ENCODE measurements at places on chromosomes 7 and 10.

GRCh38 chr10:51527522-51528219 lies 171.7 kb downstream of the CSTF2T start:
- DNase-seq: no peak

DNA sequence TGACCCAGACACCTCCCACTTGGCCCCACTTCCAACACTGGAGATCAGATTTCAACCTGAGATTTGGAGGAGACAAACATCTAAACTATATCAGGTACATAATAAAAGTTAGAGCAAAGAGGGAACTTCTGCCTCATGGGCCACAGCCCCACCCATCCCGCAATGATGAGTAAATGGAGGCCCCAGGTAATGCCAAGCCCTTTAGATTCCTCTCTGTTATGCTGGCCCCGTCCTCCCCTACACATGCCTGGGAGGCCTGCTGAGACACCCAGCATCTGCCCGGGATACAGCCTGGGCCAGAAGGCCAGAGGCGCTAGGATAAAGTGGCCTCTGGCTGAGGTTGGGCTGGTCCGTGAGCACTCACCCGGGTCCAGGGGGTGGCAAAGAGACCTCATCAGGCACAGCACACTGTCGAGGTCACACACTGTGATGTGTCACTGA lies 185.5 kb upstream of the SH2B2 start:
- no peak for DNase-seq

GRCh38 chr7:38409531-38409930 lies 136.1 kb upstream of the TARP start:
- DNase-seq: no peak

GRCh38 chr10:132855889-132856288 lies 69.9 kb upstream of the NKX6-2 start:
- no peak for DNase-seq

DNA sequence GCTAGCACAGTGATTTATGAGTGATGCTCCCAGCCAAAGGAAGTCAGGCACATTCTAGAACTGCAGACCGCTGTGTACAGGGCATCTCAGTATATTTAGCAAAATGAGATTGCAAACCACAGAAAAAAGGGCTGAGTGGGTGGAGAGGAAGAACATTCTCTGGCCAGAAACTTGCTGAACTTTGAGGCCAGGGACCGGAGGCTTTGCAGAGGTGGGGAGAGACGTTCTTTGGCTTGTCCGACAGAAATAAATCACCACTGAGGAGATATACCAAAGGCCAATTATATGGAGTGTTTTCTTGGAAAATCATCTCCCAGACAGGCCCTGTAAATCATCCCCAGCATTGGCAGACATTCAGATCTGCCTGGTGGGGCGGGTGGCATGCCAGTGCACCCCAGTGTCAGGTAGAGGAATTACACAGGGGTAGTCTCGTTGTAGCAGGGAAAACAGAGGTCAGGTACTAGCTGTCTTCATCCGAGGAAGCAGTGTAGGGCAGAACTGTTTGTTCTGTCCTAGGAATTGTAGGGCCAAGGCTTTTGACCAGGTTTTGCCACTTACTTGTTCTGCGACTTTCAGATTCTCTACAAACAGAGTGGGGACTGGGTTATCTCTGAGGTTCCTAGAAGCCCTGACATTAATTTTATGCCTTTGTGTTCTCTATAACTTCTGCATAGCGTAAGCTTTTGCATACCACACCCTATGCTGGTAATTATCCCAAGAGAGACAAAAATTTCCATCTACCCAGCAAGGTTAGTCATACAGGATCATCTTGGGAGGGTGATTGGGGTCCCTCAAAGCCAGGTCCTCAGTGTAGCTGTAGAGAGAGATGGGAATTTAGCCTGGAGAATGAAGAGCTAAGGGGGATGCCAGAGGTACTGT lies 655.6 kb downstream of the LRMDA start:
- DNase-seq: peak; percentile 1

DNA sequence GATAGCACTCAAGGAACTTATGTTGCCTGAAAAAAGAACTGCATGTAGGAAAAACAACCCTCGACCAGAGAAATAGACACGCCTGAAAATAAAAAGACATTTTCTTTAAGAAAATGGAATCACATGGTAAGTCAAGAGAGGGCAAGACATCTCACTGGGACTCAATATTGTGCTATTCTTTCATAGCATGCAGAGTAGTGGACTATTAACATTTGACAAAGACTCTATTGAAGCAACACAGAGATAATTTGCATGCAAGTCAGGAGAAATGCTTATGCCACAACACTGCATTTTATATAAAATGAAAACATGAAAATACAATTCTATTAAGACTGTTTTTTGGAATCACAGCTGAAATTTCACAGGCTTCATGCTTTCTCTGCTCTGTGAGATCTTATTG lies 77.9 kb upstream of the RHOBTB1 start:
- no peak for DNase-seq

GRCh38 chr10:23499372-23500132 lies 60.7 kb downstream of the OTUD1 start:
- no peak for DNase-seq

GRCh38 chr7:32158751-32159745 lies 88.8 kb upstream of the PDE1C start:
- DNase-seq: no peak

GRCh38 chr10:106402458-106402857 lies 762.0 kb downstream of the SORCS1 start:
- DNase-seq: no peak

DNA sequence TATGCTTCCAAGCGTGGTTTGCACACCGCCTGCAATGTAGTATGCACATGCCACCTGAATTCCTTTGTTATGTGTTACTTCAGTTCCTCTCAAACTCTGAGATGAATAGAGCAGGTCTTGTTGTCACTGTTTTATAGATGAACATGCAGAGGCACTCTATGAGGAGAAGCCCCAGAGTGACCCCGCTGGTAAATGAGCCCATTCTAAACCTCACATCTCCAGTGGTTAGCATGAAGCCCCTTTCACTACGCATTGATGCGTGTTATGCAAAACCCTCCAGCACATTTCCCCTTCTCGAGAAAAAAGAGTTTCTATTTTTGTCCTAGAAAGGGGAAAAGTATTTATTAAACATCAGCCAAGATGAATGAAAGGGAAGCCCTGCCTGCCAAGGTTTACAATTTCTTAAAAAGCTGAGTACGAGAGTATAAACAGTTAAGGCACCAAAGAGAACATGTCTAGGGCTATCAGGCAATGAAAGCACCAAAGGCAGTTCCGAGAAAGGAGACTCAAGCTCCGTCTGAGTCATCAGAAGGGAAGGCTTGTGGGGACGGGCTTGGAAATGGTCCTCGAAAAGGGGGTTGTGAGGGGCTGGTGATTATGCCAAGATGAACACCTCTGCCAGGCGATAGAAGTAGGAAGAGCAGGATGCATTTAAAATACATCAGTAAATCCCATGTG lies 58.7 kb upstream of the PFKP start:
- no peak for DNase-seq

DNA sequence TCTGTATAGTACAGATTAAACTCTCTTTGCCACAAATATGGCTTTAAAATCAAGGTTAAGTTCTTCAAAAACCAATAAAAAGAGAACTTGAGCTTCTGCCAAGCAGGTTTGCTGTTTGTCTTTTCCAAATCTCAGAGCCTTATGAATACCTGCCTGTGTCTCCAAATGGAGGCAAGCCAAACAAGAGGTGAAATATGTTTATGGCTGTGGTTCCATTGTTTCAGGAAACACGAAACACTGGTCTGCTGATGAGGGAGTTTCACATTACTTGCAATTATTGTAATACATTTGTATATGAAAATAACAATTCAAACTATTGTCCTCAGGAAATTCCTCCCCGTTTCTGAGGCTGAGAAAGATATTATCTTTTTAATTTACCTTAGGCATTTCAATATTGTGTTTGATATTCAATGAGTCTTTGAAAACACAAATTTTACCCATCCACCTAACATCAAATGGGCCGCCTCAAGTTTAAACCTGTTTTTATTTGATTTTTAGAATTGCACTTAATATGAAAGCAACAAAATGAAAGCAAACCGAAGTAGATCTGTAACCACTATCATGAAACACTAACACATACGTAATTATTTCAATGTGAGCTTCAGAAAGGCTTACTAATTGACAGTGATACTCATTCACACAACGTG lies 359.3 kb downstream of the HGF start:
- no peak for DNase-seq

GRCh38 chr7:51311166-51311565 lies 5.4 kb downstream of the COBL start:
- no peak for DNase-seq

- DNase-seq: no peak
These were observed 797 bp upstream of the STMP1 start for GRCh38 chr7:135661311-135662122.

GRCh38 chr7:19567011-19567410 lies 141.8 kb downstream of the POLR1F start:
- no peak for DNase-seq

DNA sequence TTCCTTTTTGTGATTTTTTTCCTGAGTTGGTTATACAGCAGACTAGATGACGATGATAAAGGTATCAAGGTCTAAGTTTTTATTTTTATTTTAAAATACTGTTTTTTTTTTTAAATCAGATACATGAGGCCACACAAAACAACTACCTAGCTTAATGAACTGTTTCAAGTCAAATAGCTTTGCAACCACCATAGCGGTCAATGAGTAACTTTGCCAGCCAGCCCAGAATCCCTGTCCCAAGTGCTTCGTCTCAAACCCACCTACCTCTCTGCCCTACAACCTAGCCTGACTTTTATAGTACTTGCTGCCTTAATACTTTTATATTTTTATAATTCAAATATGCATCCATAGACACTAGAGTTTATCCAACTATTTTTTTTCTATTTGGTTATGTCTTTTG lies 676.5 kb downstream of the NRG3 start:
- no peak for DNase-seq

GRCh38 chr10:100000109-100000644 lies 9.6 kb downstream of the DNMBP start:
- DNase-seq: no peak

GRCh38 chr10:27373566-27374160 lies 130.4 kb upstream of the RAB18 start:
- no peak for DNase-seq

DNA sequence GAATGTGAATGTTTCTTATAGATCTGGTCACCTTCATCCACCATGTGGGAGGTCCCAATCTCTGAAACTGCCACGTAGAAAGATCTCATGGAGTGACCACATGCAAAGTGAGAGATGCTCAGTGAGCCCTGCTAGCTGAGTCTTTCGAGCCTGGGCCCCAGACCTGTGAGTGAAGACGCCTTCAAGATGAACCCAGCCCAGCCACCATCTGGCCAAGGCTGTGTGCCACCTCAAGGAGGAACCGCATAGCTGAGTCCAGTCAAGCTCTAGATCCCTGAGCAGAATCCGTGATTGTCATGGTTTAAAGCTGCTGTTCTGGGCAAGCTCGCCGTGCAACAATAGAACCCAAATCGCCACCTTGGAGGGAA lies 20.2 kb upstream of the PPIF start:
- DNase-seq: no peak

Data from SW 1271 (cell line).